ENCODE measurements at places on chromosomes 12 and 14. TPM values are rescaled to one million over a fixed set of nuclear protein-coding genes. Genes with fewer than 3 reads are reported as not detected.

Gene FAM222A
- 2.7 TPM for polyA plus RNA-seq

Gene KLHL33
- 0.27 TPM for polyA plus RNA-seq

Gene GDF3
- not detected for polyA plus RNA-seq

Gene CLEC1A
- 19.9 TPM for polyA plus RNA-seq

Gene PTPRO
- 0.91 TPM for polyA plus RNA-seq

Gene ADAMTS20
- polyA plus RNA-seq = 0.06 TPM

Gene TAS2R50
- 0.26 TPM for polyA plus RNA-seq

Gene FSCB
- polyA plus RNA-seq = not detected

Gene RNF10
- 152 TPM for polyA plus RNA-seq

Gene POTEG
- 0.12 TPM for polyA plus RNA-seq

Gene GAS2L3
- polyA plus RNA-seq = 19.3 TPM
